ENCODE measurements at places on chromosomes 5 and 9. TPM values are rescaled to one million over a fixed set of nuclear protein-coding genes. Genes with fewer than 3 reads are reported as not detected.

RANBP3L gene
- 0.31 TPM for total RNA-seq

ROR2 gene
- 0.39 TPM for total RNA-seq

ABO gene
- total RNA-seq = 0.29 TPM

RNF224 gene
- not detected for total RNA-seq

FOXD4L4 gene
- total RNA-seq = not detected

GRM6 gene
- total RNA-seq = 0.05 TPM

BARHL1 gene
- not detected for total RNA-seq

SEMA6A gene
- total RNA-seq = 7.3 TPM

ITK gene
- 1.2 TPM for total RNA-seq

RNF38 gene
- total RNA-seq = 6.8 TPM

HEMGN gene
- not detected for total RNA-seq

FAM221B gene
- not detected for total RNA-seq

IL9 gene
- not detected for total RNA-seq

SPINK5 gene
- total RNA-seq = not detected

GARIN3 gene
- total RNA-seq = not detected

TEX48 gene
- not detected for total RNA-seq
